Cardiac fibroblast (primary cell): ENCODE measurements at places on chromosomes 3 and 15.

- peak; percentile 93 for DNase-seq
These were observed 63.7 kb downstream of the LRCH3 start for GRCh38 chr3:197854596-197855343.

DNA sequence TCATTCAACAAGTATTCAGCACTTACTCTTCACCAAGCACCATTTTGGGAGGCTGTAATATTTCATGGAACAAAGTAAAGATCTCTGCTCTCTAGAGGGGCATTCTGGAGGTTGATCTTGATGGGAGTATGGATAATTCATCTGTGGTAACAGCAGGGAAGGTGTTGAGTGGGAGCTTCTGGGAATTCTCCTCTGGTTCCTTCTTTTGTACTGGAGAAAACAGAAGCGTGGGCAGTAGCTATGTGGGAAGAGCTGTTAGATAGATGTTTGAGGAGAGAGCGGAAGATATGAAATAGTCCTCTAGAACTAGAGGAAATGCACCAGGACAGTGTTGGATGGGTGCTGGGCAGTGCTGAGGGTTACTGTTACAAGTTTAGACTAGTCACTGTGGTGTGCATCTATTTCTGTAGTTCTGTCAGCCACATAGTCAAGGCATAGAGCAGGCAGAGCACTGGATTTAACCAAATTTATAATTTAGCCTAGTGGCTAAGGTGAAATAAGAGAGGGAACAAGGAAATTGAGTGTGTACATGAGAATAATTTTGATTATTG, 9.6 kb downstream of the NMD3 start:
- no peak for DNase-seq

DNA sequence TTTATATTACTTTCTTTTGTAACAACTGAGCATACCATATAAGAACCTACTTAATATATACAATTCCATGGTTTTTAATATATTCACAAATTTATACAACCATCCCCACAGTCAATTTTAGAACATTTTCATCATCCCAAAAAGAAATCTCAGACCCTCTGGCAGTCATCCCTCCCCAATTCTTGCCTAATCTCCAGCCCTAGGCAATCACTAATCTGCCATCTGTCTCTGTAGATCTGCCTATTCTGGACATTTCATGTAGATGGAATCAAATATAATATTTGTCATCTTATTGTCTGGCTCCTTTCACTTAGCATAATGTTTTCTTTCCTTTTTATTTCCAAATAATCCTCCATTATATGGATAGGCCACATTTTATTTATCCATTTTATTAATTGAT, 92.5 kb downstream of the LARS2 start:
- no peak for DNase-seq

- DNase-seq, result no peak
These were observed 110.9 kb upstream of the GALNT15 start for GRCh38 chr3:16063603-16064002.

GRCh38 chr3:64398476-64398875, 173.2 kb upstream of the PRICKLE2 start:
- DNase-seq, result no peak

- DNase-seq, result peak; percentile 35
These were observed 677 bp downstream of the POLQ start for GRCh38 chr3:121545049-121545573.
